ENCODE measurements at places on chromosomes 1 and 21. TPM values are rescaled to one million over a fixed set of nuclear protein-coding genes. Genes with fewer than 3 reads are reported as not detected.

- no peak for DNase-seq
- H3K36me3 ChIP-seq = no peaks in the 10 kb centered on the region
- H3K27me3 ChIP-seq = no peaks in the 10 kb centered on the region
- H3K27ac ChIP-seq = no peak overlapping the region
Measured at GRCh38 chr1:100671601-100672000, 47.9 kb upstream of the VCAM1 start.

DNA sequence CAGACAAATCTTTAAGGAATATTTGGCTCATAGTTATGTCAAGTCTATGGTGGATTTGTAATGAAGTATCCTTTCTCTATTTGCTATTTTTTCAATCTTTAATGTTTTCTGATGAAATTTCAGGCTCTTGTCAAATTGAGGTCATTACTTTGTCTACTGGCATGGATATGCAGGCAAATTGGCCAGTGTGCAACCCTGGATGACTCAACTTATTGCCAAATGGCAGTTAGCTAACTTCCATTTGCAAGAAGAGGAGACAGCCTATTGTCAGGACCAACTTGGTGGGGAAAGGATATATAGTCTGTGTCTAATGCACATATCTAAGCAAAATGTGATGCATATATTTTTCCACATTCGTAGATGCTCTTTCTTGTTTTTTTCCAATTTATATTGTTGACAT, 530.5 kb downstream of the PTBP2 start:
- DNase-seq = peak; percentile 42
- no peak overlapping the region for H3K4me3 ChIP-seq
- no peak overlapping the region for H3K27ac ChIP-seq
- no peaks in the 10 kb centered on the region for H3K4me1 ChIP-seq
- H3K27me3 ChIP-seq = no peaks in the 10 kb centered on the region

The CIART gene
- total RNA-seq = 3.0 TPM

The UBE2U gene
- not detected for total RNA-seq

GRCh38 chr1:190328361-190328760, 149.3 kb downstream of the BRINP3 start:
- peaks cover 1% of the 10 kb centered on the region for H3K27me3 ChIP-seq
- H3K27ac ChIP-seq = no peak overlapping the region
- DNase-seq = no peak
- no peaks in the 10 kb centered on the region for H3K4me1 ChIP-seq
- H3K4me3 ChIP-seq = no peak overlapping the region

DNA sequence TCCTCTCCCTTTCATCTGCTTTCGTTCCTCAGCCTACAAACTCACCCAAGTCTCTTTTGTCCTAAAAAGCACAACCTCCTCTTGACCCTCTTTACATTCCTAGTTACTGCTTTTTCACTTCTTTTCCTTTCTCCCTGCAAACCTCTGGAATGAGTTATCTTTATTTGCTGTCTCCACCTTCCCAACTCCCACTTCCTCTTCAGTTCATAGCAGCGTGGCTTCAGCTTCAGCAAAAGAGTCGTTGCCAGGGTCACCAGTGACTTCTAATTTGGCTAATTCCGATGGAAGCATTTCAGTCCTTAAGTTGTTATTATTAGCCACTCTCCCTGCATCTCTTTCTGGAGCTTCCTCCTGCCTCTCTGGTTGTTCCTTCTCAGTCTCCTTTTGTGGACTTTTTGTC, 6.2 kb upstream of the TMEM54 start:
- no peaks in the 10 kb centered on the region for H3K36me3 ChIP-seq
- H3K4me1 ChIP-seq = no peaks in the 10 kb centered on the region
- H3K27ac ChIP-seq = no peak overlapping the region
- no peak overlapping the region for H3K4me3 ChIP-seq
- H3K27me3 ChIP-seq = no peaks in the 10 kb centered on the region
- no peak for DNase-seq

DNA sequence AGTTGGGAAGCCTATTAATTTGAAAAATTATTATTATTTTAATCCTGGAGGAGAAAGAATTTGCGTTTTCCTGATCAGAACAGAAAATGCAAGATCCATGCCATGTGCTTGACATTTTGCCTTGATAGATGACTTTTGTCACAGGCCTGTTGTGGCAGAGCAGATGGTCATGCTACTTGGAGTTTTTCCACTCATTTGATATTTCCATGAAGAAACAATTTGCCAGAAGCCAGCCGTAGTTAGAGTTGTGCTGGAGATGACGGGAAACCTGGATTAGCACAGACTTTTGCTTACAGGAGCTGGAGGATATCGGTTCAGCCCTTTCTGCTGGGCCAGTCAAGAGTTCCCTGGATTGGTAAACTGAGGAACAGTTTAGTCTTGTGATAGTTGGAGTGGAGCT, 3.2 kb downstream of the RCAN3 start:
- H3K27me3 ChIP-seq = no peaks in the 10 kb centered on the region
- no peak overlapping the region for H3K27ac ChIP-seq
- H3K4me1 ChIP-seq = no peaks in the 10 kb centered on the region
- DNase-seq = no peak
- no peak overlapping the region for H3K4me3 ChIP-seq

- H3K27ac ChIP-seq = no peak overlapping the region
- no peaks in the 10 kb centered on the region for H3K4me1 ChIP-seq
- H3K27me3 ChIP-seq = no peaks in the 10 kb centered on the region
- no peaks in the 10 kb centered on the region for H3K36me3 ChIP-seq
- DNase-seq = peak; percentile 45
- no peak overlapping the region for H3K4me3 ChIP-seq
Measured at GRCh38 chr1:2595261-2595811, 8.8 kb downstream of the PRXL2B start.

The CCDC181 gene
- 0.97 TPM for total RNA-seq

DNA sequence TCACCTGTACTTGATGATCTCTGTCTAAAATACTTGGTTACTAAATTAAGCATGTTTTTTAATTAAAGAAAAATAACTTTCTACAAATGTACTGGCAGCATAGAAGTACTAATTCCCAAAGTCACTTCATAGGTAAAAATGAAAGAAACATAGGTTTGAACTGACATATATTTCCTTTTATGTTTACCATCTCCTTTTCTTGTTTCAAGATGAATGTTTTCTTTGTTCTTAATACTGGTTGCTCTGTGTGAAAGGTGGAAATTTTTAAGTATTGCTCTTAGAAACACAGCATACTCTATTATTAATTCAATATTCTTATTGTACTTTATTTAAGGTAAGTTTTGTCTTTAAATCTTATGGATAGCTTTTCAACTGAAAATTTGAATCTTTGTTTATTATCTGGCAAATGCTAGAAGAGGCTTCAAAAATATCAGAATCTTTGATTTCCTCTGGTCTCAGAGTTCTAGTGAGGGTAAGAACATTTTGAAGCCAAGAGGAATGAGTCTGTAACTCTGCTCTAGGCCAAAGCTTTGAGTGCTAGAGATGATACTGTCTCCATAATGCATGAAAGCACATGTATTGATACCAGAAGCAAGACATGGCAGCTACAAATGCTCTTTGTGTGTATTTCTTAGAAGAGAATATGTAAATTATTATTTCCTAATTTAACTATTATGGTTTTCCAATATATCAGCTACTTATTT, 18.2 kb downstream of the RRP15 start:
- no peak for DNase-seq
- no peak overlapping the region for H3K4me3 ChIP-seq
- no peaks in the 10 kb centered on the region for H3K4me1 ChIP-seq
- H3K36me3 ChIP-seq = no peaks in the 10 kb centered on the region

- no peaks in the 10 kb centered on the region for H3K36me3 ChIP-seq
- DNase-seq = no peak
- no peak overlapping the region for H3K27ac ChIP-seq
- H3K4me1 ChIP-seq = peaks cover 3% of the 10 kb centered on the region
- H3K27me3 ChIP-seq = no peaks in the 10 kb centered on the region
- no peak overlapping the region for H3K4me3 ChIP-seq
Measured at GRCh38 chr1:59444520-59444919, 147.6 kb downstream of the FGGY start.

DNA sequence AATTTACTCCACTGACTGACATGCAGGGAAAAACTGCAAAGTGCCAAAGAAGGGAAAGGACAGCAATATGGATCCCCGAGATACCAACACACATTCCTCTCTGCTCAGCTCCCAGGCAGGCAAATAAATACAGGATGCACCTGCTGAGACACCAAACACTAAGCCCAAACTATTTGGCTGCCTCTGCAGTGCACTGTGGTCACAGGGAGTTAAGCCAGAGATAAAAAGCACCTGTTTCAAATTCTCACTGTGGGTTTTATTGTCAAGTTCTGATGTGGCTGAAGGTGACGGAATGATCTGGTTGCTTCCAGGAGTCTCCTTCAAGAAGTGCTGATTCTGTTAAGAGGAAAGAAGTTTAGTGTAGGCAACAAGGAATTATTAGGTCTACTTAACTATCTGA, 17.7 kb downstream of the TEX38 start:
- H3K4me3 ChIP-seq = no peak overlapping the region
- H3K27me3 ChIP-seq = no peaks in the 10 kb centered on the region
- H3K4me1 ChIP-seq = no peaks in the 10 kb centered on the region
- no peak overlapping the region for H3K27ac ChIP-seq
- no peak for DNase-seq
- peaks cover 12% of the 10 kb centered on the region for H3K36me3 ChIP-seq

DNA sequence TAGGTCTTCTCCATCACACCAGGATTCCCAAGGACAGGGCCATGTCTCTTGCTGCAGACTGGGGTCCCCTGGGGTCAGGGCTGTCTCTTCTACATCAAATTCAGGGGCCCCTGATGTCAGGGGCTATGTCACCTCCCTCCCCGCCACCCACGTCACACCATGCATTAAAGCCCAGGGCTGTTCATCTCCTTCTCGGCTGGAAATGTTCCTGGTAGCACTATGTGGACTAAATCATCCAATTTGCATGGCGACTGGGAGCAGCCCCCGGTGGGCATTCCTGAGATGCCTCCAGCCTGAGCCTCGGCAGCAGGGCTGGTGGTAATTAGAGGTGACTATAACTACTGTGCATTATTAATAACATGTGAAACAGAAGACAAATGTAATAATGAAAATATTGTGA, 151.7 kb upstream of the HMGB4 start:
- H3K27ac ChIP-seq = no peak overlapping the region
- no peaks in the 10 kb centered on the region for H3K36me3 ChIP-seq
- no peak for DNase-seq
- no peaks in the 10 kb centered on the region for H3K27me3 ChIP-seq
- no peak overlapping the region for H3K4me3 ChIP-seq
- H3K4me1 ChIP-seq = no peaks in the 10 kb centered on the region

DNA sequence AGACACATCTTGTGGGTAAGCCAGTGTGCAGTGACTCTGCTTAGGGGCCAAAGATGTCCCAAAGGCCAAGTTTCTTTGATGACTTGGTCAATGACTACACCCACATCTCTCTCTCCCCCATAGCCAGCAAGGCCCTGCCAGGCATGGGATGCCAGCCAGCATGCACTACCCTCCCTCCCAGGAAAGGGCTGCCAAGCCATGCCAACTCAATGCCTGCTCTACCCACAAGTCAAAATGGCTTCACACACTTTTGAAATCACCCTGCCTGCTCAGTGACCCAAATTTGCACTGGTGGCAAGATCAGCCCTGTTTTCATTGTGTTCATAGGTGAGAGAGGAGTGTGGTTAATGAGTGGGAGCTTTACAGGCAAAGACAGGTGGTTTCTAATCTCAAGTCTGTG, 112.5 kb downstream of the MATN1 start:
- no peak for DNase-seq
- H3K27me3 ChIP-seq = no peaks in the 10 kb centered on the region
- no peak overlapping the region for H3K4me3 ChIP-seq
- no peaks in the 10 kb centered on the region for H3K4me1 ChIP-seq
- H3K27ac ChIP-seq = no peak overlapping the region

DNA sequence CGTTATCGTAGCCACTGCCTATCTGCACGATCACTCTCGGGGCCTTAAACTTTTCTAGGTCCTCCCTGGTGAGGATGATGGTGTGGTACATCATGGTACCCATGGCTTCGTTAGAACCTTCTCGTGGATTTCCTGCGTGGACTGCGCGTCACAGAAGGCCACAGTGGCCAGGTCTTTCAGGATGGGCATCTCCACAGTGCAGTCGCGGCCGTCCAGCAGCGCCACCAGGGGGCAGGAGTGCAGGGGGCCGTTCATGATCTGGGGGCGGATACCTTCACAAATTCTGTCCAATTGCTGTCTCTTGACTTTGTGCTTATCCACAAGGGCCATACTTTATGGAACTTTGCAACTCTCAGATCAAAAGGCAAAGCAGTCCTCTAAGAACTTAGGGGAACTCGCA, 69.6 kb downstream of the WLS start:
- H3K4me3 ChIP-seq = no peak overlapping the region
- DNase-seq = no peak
- H3K4me1 ChIP-seq = no peaks in the 10 kb centered on the region
- no peaks in the 10 kb centered on the region for H3K27me3 ChIP-seq
- no peaks in the 10 kb centered on the region for H3K36me3 ChIP-seq

DNA sequence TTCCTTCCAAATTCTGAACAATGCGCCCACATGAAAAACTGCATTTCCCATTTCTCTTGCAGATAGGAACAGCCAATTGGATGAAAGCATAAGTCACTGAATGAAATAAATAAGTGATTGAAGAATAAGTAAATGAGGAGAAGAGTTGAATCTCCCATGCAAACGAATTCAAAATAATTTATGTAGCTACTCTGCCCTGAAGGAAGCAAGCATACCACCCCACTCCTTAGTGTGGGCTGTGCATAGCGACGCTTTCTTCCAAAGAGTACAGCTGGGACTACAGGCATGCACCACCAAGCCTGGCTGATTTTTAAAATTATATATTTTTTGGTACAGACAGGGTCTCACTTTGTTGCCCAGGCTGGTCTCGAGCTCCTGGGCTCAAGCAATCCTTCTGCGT, 16.5 kb upstream of the RIMKLA start:
- H3K36me3 ChIP-seq = no peaks in the 10 kb centered on the region
- H3K27ac ChIP-seq = no peak overlapping the region
- no peak overlapping the region for H3K4me3 ChIP-seq
- DNase-seq = no peak

GRCh38 chr1:116807394-116808199, 53.4 kb downstream of the CD2 start:
- H3K27me3 ChIP-seq = no peaks in the 10 kb centered on the region
- no peaks in the 10 kb centered on the region for H3K36me3 ChIP-seq
- no peak overlapping the region for H3K27ac ChIP-seq

- no peaks in the 10 kb centered on the region for H3K4me1 ChIP-seq
- H3K27ac ChIP-seq = no peak overlapping the region
- no peaks in the 10 kb centered on the region for H3K27me3 ChIP-seq
- no peaks in the 10 kb centered on the region for H3K36me3 ChIP-seq
- no peak overlapping the region for H3K4me3 ChIP-seq
Measured at GRCh38 chr21:45513003-45513717, 29.1 kb downstream of the SLC19A1 start.

Data from aorta (tissue), 5 donors.